Muscle of leg (tissue), 16 donors: ENCODE measurements at places on chromosomes 16 and 17. TPM values are rescaled to one million over a fixed set of nuclear protein-coding genes. Genes with fewer than 3 reads are reported as not detected.

BCAR1 gene
- 33.4 TPM for total RNA-seq

PYY gene
- not detected for total RNA-seq

CLEC19A gene
- total RNA-seq, result not detected

ITPRIPL2 gene
- 17.8 TPM for total RNA-seq

MYH11 gene
- total RNA-seq, result 9.4 TPM

CD300H gene
- total RNA-seq, result not detected

SPATA32 gene
- total RNA-seq, result 0.04 TPM

PABPN1L gene
- total RNA-seq, result 0.04 TPM

FOXF1 gene
- total RNA-seq, result not detected

BCO1 gene
- total RNA-seq, result not detected

DNA sequence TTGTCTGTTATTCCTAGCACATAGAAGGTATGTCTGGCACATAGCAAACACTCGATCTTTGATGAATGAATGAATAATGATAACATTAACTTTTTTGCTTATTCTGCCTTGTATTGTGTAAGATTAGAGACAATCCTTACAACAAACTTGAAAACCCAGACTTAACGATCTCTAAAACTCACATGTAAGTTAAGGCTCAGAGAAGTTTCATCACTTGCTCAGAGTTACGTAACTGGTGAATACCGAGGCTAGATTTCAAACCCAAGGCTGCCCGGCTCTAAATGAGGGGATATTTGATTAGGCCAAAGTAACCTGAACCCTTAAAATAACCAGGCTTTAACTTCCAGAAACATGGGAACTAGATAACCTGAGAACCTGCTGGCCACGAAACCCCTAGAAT lies 22.3 kb downstream of the CAPNS2 start:
- H3K27me3 ChIP-seq, result no peaks in the 10 kb centered on the region
- no peak for DNase-seq
- H3K36me3 ChIP-seq, result no peaks in the 10 kb centered on the region
- no peak overlapping the region for H3K4me3 ChIP-seq
- H3K4me1 ChIP-seq, result no peaks in the 10 kb centered on the region

DNA sequence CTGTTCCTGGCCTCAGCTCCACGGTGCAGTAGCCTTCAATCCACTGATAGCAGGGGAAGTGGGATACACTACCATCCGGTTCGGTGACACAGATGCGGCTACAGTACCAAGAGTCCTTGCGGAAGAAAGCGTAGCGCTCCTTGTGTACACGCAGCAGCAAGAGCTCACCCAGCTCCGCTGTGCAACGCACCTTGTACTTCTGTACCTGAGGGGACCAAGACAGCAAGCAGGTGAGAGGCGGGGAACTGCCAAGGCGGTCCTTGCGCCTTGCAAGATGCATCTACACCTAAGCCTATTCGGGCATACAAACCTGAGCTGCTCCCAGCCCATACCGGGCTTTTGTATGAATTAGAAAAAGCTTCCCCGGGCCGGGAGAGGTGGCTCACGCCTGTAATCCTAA lies 1.5 kb downstream of the ALOXE3 start:
- H3K27ac ChIP-seq, result no peak overlapping the region
- no peak for DNase-seq
- no peaks in the 10 kb centered on the region for H3K36me3 ChIP-seq
- H3K4me1 ChIP-seq, result peaks cover 24% of the 10 kb centered on the region
- no peak overlapping the region for H3K4me3 ChIP-seq
- H3K27me3 ChIP-seq, result peaks cover 66% of the 10 kb centered on the region

GRCh38 chr17:29617125-29617480 lies 5.6 kb downstream of the CORO6 start:
- H3K36me3 ChIP-seq, result peaks cover 4% of the 10 kb centered on the region
- H3K4me3 ChIP-seq, result peak overlapping the region; percentile 24
- H3K4me1 ChIP-seq, result peaks cover 88% of the 10 kb centered on the region
- H3K27me3 ChIP-seq, result peaks cover 52% of the 10 kb centered on the region
- peak; percentile 67 for DNase-seq

- peaks cover 26% of the 10 kb centered on the region for H3K4me1 ChIP-seq
- DNase-seq, result peak; percentile 69
- peaks cover 5% of the 10 kb centered on the region for H3K27me3 ChIP-seq
- H3K4me3 ChIP-seq, result peak overlapping the region; percentile 36
Observed at GRCh38 chr16:88533381-88533917, 36.8 kb upstream of the ZC3H18 start.

DNA sequence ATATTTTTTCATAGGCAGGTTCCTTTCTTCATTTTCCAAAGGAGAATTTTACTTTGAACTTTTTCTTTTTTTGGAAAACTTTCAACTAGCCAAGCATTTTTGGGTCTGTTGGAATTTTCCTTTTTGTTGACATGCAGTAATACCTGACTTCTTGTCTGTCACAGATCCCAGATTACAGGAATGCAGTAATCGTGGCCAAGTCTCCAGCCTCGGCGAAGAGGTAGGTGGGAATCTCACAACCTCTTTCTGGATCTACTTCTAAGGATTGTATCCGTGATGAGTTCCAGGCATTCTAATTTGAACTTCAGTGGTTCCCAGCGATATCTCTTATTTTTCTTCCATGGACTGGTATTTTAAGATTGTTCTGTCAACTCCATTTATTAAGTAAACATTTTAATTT lies 31.7 kb downstream of the PRPSAP2 start:
- H3K36me3 ChIP-seq, result peaks cover 30% of the 10 kb centered on the region
- H3K4me3 ChIP-seq, result no peak overlapping the region
- DNase-seq, result peak; percentile 64
- no peak overlapping the region for H3K27ac ChIP-seq
- no peaks in the 10 kb centered on the region for H3K4me1 ChIP-seq
- H3K27me3 ChIP-seq, result no peaks in the 10 kb centered on the region

GRCh38 chr17:79627766-79628690 lies 17.2 kb upstream of the RBFOX3 start:
- H3K4me1 ChIP-seq, result no peaks in the 10 kb centered on the region
- H3K27ac ChIP-seq, result no peak overlapping the region
- no peak for DNase-seq
- no peaks in the 10 kb centered on the region for H3K36me3 ChIP-seq

DNA sequence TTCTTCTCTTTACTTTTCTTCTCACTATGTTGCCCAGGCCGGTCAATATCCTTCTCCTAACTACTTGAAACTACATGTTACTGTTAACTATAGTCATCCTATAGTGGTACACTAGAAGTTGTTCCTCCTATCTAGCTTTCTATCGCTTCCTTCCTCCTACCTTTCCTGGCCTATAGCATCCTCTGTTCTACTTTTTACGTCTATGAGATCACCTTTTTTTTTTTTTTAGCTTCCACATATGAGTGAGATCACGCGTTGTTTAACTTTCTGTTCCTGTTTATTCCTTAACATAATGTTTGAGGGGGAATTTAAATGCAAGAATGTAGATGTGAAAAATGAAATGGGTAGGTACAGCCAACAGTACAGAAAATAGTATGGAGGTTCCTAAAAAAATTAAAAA lies 30.5 kb upstream of the YPEL2 start:
- no peaks in the 10 kb centered on the region for H3K27me3 ChIP-seq
- H3K4me3 ChIP-seq, result no peak overlapping the region
- no peaks in the 10 kb centered on the region for H3K36me3 ChIP-seq
- H3K27ac ChIP-seq, result no peak overlapping the region
- H3K4me1 ChIP-seq, result no peaks in the 10 kb centered on the region

DNA sequence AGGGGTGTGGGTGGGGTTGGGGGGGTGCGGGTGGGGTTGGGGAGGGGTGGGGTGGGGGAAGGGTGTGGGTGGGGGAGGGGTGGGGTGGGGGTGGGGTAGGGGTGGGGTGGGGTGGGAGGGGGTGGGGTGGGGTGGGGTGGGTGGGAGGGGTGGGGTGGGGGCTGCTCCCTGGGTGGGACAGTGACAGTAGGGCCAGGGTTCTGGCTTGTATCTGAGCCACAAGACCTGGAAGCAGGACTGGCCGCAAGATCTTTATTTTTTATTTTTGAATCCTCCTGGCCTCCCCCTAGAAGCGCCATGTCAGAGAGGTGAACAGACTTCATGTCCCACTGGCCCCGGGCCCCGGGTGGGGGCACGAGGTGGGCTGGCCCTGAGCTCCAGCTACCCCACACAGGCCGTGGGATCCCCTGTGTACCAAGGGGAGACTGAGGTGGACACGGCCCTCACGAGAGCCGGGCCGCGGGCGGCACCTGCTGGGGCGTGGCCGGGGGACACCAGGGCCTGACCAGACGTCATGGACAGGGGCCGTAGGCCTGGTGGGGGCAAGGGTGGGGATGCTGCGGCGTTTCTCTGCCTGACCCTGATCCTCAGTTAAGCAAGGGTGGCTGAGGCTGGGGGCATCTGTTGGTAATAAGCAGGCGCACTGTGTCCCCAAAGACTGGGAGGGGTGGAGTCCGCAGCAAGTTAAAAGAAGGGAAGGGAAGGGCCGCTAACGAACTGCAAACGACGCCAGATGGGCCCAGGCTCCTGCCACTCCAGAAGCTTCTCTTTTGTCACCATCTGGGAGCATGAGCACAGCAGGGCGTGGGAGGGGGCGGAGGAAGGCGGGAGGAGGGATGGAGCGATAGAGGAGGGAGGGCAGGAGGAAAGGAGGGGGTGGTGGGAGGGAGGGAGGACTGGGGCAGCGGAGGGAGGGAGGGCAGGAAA lies 22.3 kb upstream of the PABPN1L start:
- H3K4me3 ChIP-seq, result no peak overlapping the region
- peaks cover 41% of the 10 kb centered on the region for H3K36me3 ChIP-seq
- H3K4me1 ChIP-seq, result peaks cover 75% of the 10 kb centered on the region

- H3K27ac ChIP-seq, result no peak overlapping the region
- no peak overlapping the region for H3K4me3 ChIP-seq
- no peaks in the 10 kb centered on the region for H3K4me1 ChIP-seq
Observed at GRCh38 chr17:80354336-80354735, 60.6 kb upstream of the ENDOV start.

GRCh38 chr17:58112970-58113631 lies 29.9 kb downstream of the DYNLL2 start:
- no peak overlapping the region for H3K27ac ChIP-seq
- no peak overlapping the region for H3K4me3 ChIP-seq
- peak; percentile 67 for DNase-seq
- H3K27me3 ChIP-seq, result peaks cover 6% of the 10 kb centered on the region
- H3K4me1 ChIP-seq, result no peaks in the 10 kb centered on the region
- no peaks in the 10 kb centered on the region for H3K36me3 ChIP-seq

DNA sequence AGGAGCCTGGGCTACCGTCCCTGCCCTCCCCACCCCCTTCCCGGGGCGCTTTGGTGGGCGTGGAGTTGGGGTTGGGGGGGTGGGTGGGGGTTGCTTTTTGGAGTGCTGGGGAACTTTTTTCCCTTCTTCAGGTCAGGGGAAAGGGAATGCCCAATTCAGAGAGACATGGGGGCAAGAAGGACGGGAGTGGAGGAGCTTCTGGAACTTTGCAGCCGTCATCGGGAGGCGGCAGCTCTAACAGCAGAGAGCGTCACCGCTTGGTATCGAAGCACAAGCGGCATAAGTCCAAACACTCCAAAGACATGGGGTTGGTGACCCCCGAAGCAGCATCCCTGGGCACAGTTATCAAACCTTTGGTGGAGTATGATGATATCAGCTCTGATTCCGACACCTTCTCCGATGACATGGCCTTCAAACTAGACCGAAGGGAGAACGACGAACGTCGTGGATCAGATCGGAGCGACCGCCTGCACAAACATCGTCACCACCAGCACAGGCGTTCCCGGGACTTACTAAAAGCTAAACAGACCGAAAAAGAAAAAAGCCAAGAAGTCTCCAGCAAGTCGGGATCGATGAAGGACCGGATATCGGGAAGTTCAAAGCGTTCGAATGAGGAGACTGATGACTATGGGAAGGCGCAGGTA lies 762 bp downstream of the CDK12 start:
- H3K36me3 ChIP-seq, result peaks cover 2% of the 10 kb centered on the region
- H3K4me3 ChIP-seq, result peak overlapping the region; percentile 100
- H3K27me3 ChIP-seq, result peaks cover 2% of the 10 kb centered on the region
- DNase-seq, result no peak

- DNase-seq, result peak; percentile 96
- H3K36me3 ChIP-seq, result peaks cover 6% of the 10 kb centered on the region
- H3K4me1 ChIP-seq, result peaks cover 64% of the 10 kb centered on the region
Observed at GRCh38 chr16:70735141-70735979, 49.5 kb upstream of the MTSS2 start.

DNA sequence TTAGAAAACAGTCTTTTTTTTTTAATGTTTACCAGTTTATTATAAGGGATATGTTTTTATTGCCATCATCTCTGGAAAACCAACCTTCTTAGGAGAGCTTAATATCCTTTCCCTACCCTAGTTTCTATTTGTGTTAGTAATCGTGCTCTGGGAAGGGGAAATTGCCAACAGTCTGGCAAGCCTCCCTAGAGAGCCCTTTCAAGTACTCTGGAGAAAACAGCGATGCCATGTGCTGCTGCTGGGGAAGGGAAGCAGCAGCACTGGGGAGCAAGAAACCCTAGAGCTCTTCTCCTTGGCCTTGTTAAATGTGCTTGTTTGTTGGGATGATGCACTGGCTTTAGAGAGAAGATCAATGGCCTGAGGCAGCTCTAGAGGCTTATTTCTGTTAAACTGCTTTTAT lies 10.3 kb downstream of the RETREG3 start:
- peaks cover 15% of the 10 kb centered on the region for H3K36me3 ChIP-seq
- no peak overlapping the region for H3K4me3 ChIP-seq
- DNase-seq, result no peak
- H3K4me1 ChIP-seq, result no peaks in the 10 kb centered on the region
- no peak overlapping the region for H3K27ac ChIP-seq

GRCh38 chr17:60036796-60037677 lies 41.7 kb downstream of the HEATR6 start:
- no peak overlapping the region for H3K27ac ChIP-seq
- H3K27me3 ChIP-seq, result peaks cover 10% of the 10 kb centered on the region
- H3K4me1 ChIP-seq, result peaks cover 7% of the 10 kb centered on the region
- peak; percentile 53 for DNase-seq

- DNase-seq, result no peak
- no peaks in the 10 kb centered on the region for H3K27me3 ChIP-seq
- no peaks in the 10 kb centered on the region for H3K36me3 ChIP-seq
- H3K4me1 ChIP-seq, result peaks cover 43% of the 10 kb centered on the region
- no peak overlapping the region for H3K4me3 ChIP-seq
- H3K27ac ChIP-seq, result no peak overlapping the region
Observed at GRCh38 chr17:75079023-75079373, 8.8 kb upstream of the SLC16A5 start.

GRCh38 chr16:30902029-30902972 lies 5.9 kb downstream of the CTF1 start:
- peak; percentile 85 for DNase-seq
- H3K36me3 ChIP-seq, result peaks cover 2% of the 10 kb centered on the region
- H3K4me3 ChIP-seq, result peak overlapping the region; percentile 45
- no peaks in the 10 kb centered on the region for H3K27me3 ChIP-seq

GRCh38 chr17:18966831-18967624 lies 15.1 kb downstream of the SLC5A10 start:
- peak; percentile 43 for DNase-seq
- no peak overlapping the region for H3K27ac ChIP-seq
- no peaks in the 10 kb centered on the region for H3K27me3 ChIP-seq

GRCh38 chr16:50081428-50082018 lies 15.8 kb downstream of the HEATR3 start:
- peaks cover 47% of the 10 kb centered on the region for H3K36me3 ChIP-seq
- H3K4me3 ChIP-seq, result no peak overlapping the region
- H3K27me3 ChIP-seq, result no peaks in the 10 kb centered on the region
- no peaks in the 10 kb centered on the region for H3K4me1 ChIP-seq
